ENCODE measurements at places on chromosomes 16 and 17.
A peak's percentile ranks its signal among the peaks of the same experiment; 100 is the strongest.

GRCh38 chr17:32385121-32385520, 35.2 kb downstream of the ZNF207 start:
- no peak for DNase-seq

DNA sequence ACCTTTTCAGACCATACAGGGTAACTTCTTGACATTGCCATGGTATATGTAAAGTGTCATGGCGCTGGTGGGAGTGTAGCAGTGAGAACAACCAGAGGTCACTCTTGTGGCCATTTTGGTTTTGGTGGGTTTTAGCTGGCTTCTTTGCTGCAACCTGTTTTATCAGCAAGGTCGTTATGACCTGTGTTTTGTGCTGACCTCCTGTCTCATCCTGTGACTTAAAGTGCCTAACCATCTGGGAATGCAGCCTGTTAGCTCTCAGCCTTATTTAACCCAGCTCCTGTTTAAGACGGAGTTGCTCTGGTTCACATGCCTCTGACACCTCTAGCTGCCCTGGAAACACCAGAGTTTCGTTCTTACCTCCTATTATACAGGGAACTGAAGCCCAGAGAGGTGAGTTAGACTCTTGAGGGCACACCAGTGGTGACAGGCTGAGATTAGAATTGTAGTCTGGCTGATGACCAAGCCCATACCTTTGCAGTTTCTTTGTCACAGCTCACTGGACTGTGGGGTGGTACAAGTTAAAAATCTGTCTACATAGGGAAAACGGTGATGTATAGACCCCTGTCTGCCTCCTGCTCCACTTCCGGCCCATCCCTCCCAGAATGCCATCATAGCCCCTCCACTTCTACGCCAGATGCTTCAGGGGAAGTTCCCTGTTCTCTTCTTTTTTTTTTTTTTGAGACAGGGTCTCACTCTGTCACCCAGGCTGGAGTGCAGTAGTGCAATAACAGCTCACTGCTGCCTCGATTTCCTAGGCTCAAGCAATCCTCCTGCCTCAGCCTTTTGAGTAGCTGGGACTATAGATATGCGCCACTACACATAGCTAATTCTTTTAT, 21.0 kb downstream of the KSR1 start:
- no peak for DNase-seq

GRCh38 chr17:29349409-29349808, 40.8 kb upstream of the TAOK1 start:
- no peak for DNase-seq

- DNase-seq, result no peak
Observed at GRCh38 chr16:80387318-80387921, 153.4 kb upstream of the DYNLRB2 start.

DNA sequence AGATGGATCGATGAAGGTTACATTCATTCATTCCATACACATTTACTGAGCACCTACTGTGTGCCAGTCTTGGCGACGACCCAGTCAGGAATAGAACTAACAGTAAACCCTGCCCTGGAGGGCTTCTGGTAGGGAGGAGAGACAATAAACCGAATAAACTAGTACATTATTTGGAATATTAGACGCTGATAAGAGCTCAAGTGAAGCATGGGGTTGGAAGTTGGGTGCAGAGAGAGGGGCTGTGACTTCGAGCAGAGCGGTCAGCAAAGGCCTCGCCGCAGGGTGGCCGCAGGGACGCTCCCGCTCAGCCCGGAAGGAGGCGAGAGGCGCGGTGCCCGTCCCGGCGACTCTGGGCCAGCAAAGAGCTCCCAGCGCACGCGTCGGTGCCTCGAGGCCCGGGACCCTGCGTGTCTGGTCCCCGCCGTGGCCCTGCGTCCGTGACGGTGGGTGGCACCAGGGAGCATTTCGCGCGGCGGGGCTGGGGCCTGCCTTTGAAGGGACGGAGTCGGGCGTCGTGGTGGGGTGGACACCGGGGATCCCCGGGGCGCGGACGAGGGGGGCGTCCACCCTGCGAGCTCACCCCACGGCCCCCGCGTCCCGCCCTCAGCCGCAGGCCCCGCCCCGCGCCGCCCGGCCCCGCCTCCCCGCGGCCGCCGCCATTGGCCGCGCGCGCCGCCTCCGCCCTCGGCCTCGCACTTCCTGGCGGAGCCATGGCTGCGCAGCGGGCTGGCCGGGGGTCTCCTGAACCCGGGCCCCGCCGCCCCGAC, at the start of gene KLHL36:
Gene KLHL36 (plus strand): TSS at position 684 of the 767 bp plus-strand sequence. CDS start 2,357 bp downstream, outside the sequence.
- no peak for DNase-seq

GRCh38 chr17:73196500-73196899, 3.6 kb downstream of the COG1 start:
- peak; percentile 27 for DNase-seq

GRCh38 chr16:51834794-51835193, 683.7 kb upstream of the SALL1 start:
- no peak for DNase-seq

DNA sequence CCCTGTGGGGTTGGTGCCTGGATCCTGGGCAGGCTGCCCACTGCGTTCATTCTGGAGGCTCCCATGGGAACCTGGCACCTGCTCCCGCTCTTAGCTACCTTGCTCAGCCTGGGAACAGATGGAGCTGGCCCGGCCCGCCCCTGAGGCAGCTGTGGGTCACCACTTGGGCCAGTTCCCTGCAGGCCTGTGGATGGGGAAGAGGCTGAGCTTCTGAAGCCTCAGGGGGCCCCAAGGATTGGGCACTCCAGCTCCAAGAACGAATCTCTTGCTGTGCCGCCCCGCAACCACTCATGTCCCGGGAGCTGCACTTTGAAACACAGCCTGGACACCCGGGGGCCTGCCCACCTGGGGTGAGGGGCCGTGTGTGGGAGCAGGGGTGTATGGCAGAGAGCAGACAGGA, 37.7 kb downstream of the BAHCC1 start:
- DNase-seq, result peak; percentile 95

Measured in NCI-H2081 (cell line).